ENCODE measurements at places on chromosomes 2 and 18.

DNA sequence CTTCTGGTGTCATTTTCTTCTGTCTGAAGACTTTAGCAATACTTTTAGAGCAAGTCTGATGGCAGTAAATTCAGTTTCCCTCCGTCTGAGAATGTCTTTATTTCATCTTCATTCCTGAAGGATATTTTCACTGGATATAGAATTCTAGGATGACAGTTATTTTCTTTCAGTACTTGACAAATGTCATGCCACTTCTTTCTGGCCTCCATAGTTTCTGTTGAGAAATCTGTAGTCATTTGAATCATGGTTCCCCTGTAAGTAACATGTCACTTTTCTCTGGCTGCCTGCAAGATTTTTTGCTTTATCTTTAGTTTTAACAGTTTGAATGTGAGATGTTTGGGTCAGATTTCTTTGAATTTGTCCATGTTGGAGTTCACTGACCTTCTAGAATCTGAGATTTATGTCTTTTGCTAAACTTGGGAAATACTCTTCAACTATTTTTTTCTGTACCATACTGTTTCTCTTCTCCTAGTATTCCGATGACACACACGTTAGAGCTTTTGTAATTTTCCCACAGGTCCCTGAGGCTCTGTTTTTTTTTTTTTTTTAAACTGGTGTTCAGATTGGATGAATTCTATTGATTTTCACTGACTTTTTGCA is 30.2 kb downstream of the RMND5A start:
- H3K27ac ChIP-seq: no peak overlapping the region
- no peak overlapping the region for H3K4me3 ChIP-seq
- no peak for DNase-seq
- H3K4me1 ChIP-seq: no peaks in the 10 kb centered on the region

DNA sequence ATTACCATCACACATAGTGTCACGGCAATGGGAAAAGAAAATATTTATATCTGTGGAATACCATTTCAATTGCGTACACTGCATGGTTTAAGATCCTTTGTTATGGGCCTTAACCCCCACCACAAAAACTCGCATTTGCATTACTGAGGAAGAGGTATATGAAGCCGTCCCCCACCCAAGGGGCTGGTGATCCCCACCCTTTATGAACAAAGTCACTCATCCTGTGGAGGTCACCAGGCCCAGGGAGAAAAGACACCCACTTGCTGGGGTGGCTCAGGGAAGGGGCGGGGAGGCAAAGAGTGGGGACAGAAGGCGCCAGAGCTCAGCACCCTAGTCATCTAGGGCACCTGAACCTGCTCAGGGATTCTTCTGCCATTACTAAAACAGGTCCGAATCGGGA is 133.8 kb downstream of the ZNF516 start:
- H3K27me3 ChIP-seq: no peaks in the 10 kb centered on the region
- H3K4me1 ChIP-seq: no peaks in the 10 kb centered on the region
- no peak overlapping the region for H3K4me3 ChIP-seq
- H3K27ac ChIP-seq: no peak overlapping the region
- H3K36me3 ChIP-seq: peaks cover 13% of the 10 kb centered on the region
- DNase-seq: no peak

DNA sequence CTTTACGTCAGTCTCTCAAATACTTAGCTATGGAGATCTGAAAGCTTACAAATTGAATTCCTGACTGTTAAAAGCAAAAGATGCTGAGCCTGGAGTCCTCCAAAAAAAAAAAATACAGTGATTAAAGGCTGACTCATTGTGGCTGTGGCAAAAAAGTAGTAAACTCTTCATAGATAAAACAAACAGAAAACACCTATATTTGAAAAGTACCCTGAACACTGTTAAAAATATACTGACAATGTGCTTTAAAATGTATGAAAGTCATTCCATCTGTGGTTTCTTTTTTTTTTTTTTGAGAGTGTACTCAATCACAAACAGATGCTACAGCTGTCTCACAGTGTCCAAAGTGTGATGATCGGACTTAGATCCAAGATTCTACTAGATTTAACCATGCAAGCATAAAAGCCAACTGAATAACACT is 267.6 kb upstream of the CYP26B1 start:
- H3K27ac ChIP-seq: no peak overlapping the region
- no peak overlapping the region for H3K4me3 ChIP-seq
- no peaks in the 10 kb centered on the region for H3K4me1 ChIP-seq

- DNase-seq: no peak
- no peaks in the 10 kb centered on the region for H3K4me1 ChIP-seq
- H3K4me3 ChIP-seq: no peak overlapping the region
- H3K27ac ChIP-seq: no peak overlapping the region
- H3K27me3 ChIP-seq: peaks cover 5% of the 10 kb centered on the region
- H3K36me3 ChIP-seq: no peaks in the 10 kb centered on the region
These were observed 126.9 kb upstream of the CYP1B1 start for GRCh38 chr2:38202713-38203445.

DNA sequence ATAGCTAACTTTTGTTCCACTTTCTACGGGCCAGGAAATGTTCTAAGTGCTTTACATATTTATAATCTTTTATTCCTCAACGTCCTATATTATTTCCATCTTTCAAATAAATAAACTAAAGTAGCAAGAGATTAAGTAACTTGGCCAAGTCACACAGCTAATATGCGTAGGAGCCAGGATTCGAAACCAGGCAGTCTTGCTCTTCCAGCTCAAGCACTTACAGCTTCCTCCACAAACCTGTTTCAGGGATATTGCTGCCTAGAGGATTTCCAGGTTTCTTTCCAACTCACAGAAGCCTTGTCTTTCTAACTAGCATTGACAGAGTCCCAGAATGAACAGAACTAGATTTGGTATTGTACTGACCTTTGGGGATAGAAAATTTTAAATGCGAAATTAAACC is 102.5 kb downstream of the FIGN start:
- no peaks in the 10 kb centered on the region for H3K36me3 ChIP-seq
- no peak overlapping the region for H3K27ac ChIP-seq
- no peak for DNase-seq
- no peak overlapping the region for H3K4me3 ChIP-seq
- H3K27me3 ChIP-seq: no peaks in the 10 kb centered on the region

GRCh38 chr2:12705742-12706141 is 11.0 kb upstream of the TRIB2 start:
- peak overlapping the region; percentile 2 for H3K27ac ChIP-seq
- H3K36me3 ChIP-seq: no peaks in the 10 kb centered on the region
- DNase-seq: no peak
- no peak overlapping the region for H3K4me3 ChIP-seq
- peaks cover 50% of the 10 kb centered on the region for H3K4me1 ChIP-seq

DNA sequence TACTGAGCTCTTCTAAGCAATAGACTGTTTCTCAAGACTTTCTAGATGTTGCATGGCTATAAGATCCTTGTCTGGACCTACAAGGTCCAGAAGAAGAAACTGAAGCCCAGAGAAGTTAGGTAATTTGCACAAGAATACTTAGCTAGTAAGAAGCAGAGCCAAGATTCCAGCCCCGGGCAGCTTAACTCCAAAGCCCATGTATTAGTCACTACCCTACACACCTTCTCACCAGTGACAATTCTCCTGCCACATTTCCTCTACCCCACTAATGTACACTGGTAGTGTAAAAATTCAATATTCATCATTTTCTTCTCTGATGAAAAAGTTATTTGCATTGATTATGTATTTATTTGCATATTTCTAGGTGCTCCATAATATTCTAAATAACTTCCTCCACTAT is 95.5 kb upstream of the CREB1 start:
- no peaks in the 10 kb centered on the region for H3K36me3 ChIP-seq
- H3K27ac ChIP-seq: no peak overlapping the region
- no peaks in the 10 kb centered on the region for H3K27me3 ChIP-seq
- H3K4me3 ChIP-seq: no peak overlapping the region
- no peak for DNase-seq
- H3K4me1 ChIP-seq: no peaks in the 10 kb centered on the region

DNA sequence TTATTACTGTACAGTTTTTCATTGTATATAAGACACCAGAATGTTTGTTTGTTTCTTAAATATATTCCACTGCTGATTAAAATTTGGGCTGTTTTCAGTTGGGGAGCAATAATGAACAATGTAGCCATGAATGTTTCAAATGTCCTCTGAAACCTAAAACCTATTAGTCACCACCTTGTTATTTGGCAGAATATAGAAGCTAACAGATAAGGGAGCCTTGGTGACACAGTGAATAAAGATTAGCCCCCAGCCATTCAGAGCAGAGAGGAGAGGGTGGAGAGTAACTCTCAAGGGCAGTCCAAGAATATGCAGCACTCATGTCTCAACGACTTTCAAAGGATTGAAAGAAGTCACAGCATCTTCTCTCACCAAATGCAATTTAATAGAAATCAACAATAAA is 43.1 kb upstream of the ATP8B1 start:
- H3K4me1 ChIP-seq: no peaks in the 10 kb centered on the region
- no peak overlapping the region for H3K27ac ChIP-seq
- H3K4me3 ChIP-seq: no peak overlapping the region

- no peaks in the 10 kb centered on the region for H3K4me1 ChIP-seq
- H3K4me3 ChIP-seq: no peak overlapping the region
- no peaks in the 10 kb centered on the region for H3K27me3 ChIP-seq
- no peak for DNase-seq
These were observed 32.4 kb upstream of the IL1R1 start for GRCh38 chr2:102110171-102110570.

DNA sequence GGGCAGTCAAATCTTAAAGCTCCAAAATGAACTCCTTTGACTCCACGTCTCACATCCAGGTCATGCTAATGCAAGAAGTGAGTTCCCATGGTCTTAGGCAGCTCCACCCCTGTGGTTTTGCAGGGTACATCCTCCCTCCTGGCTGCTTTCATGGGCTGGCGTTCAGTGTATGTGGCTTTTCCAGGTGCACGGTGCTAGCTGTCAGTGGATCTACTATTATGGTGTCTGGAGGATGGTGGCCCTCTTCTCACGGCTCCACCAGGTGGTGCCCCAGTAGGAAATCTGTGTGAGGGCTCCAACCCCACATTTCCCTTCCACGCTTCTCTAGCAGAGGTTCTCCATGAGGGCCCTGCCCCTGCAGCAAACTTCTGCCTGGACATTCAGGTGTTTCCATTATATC is 105.2 kb upstream of the MSTN start:
- DNase-seq: no peak
- no peaks in the 10 kb centered on the region for H3K27me3 ChIP-seq
- no peak overlapping the region for H3K27ac ChIP-seq
- H3K4me3 ChIP-seq: no peak overlapping the region
- no peaks in the 10 kb centered on the region for H3K36me3 ChIP-seq

- no peaks in the 10 kb centered on the region for H3K36me3 ChIP-seq
- no peak for DNase-seq
- no peaks in the 10 kb centered on the region for H3K27me3 ChIP-seq
- no peak overlapping the region for H3K4me3 ChIP-seq
- H3K27ac ChIP-seq: no peak overlapping the region
These were observed 20.3 kb upstream of the RBBP8 start for GRCh38 chr18:22912835-22913234.

- H3K4me1 ChIP-seq: no peaks in the 10 kb centered on the region
- DNase-seq: no peak
- H3K27ac ChIP-seq: no peak overlapping the region
- H3K36me3 ChIP-seq: no peaks in the 10 kb centered on the region
- H3K27me3 ChIP-seq: no peaks in the 10 kb centered on the region
These were observed 375.6 kb upstream of the LRATD1 start for GRCh38 chr2:14256890-14257289.

DNA sequence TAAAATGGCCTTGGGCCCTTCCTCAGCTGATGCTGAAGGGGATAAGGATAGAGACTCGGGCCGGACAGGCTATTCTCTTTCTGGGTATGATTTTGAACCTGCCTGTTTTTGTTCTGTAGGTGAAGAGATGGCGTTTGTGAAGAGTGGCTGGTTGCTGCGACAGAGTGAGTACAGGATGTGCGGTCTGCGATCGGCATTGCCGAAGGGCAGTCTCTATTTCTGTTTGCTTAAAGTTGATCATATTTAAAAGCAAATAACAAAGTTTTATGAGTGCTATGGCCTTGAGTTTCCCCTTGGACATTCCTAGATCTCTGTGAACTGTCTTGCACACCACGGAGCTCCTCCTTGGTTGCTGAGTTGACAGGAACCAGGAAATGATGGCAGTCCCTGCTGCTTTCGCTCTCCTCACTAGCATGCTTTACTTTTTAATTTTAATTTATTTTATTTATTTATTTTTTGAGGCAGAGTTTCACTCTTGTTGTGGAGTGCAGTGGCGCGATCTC is 15.7 kb downstream of the PLEKHB2 start:
- H3K27me3 ChIP-seq: no peaks in the 10 kb centered on the region
- DNase-seq: no peak
- H3K36me3 ChIP-seq: peaks cover 2% of the 10 kb centered on the region
- H3K4me1 ChIP-seq: peaks cover 9% of the 10 kb centered on the region
- no peak overlapping the region for H3K4me3 ChIP-seq

DNA sequence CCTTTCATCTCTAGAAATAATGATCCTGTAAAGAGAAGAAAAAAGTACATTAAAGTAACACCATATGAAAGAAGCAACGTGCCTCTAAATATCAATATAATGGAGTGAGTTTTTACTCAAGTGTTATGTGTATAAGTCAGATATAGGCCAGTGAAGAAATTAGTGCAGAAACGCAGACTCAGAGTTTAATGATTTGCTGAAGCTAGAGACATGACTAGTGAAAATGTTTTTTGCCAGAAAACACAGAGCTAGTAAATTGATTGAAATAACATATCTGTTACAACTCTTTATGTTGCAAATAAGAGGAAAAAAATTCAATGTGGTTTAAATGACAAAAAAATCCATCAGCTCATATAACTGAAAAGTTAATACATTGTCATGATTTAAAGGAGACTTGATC is 217.2 kb upstream of the NXPH2 start:
- H3K4me1 ChIP-seq: no peaks in the 10 kb centered on the region
- H3K27ac ChIP-seq: no peak overlapping the region
- no peak for DNase-seq
- H3K36me3 ChIP-seq: no peaks in the 10 kb centered on the region
- H3K27me3 ChIP-seq: no peaks in the 10 kb centered on the region

- no peak overlapping the region for H3K4me3 ChIP-seq
- no peak overlapping the region for H3K27ac ChIP-seq
These were observed 1662.1 kb upstream of the NXPH2 start for GRCh38 chr2:140442319-140442718.

- DNase-seq: no peak
- no peaks in the 10 kb centered on the region for H3K4me1 ChIP-seq
- H3K36me3 ChIP-seq: no peaks in the 10 kb centered on the region
- no peak overlapping the region for H3K27ac ChIP-seq
- no peak overlapping the region for H3K4me3 ChIP-seq
These were observed 37.4 kb downstream of the NCKAP1 start for GRCh38 chr2:183000846-183001245.

DNA sequence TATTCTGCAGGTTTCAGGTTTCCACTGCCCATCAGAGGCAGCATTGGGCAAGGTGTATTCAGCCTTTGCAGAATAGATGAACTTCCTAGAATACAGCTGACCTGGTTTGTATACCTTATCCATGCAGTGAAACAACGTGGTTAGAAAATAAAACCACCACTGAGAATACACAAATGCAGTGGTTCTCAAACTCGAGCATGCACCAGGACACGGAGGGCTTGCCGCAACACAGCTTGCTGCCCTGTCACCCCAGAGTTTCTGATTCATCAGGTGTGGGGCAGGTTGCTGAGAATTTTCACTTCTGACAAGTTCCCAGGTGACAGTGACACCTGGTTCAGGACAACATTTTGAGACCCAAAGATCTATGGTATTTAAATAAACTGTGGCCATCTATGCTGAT is 23.4 kb upstream of the C1D start:
- DNase-seq: no peak
- H3K4me3 ChIP-seq: no peak overlapping the region
- H3K27ac ChIP-seq: no peak overlapping the region
- H3K4me1 ChIP-seq: no peaks in the 10 kb centered on the region
